Cardiac muscle cell (in vitro differentiated cells and primary cell): ENCODE measurements at places on chromosomes 7 and 10. TPM values are rescaled to one million over a fixed set of nuclear protein-coding genes. Genes with fewer than 3 reads are reported as not detected.

Gene PPP1R3A
- 19.4 and 24.2 TPM in 2 replicates for total RNA-seq

Gene PNLIPRP2
- total RNA-seq = not detected in 2 replicates

Gene SLC35G1
- 6.0 and 8.7 TPM in 2 replicates for total RNA-seq

Gene SFRP5
- total RNA-seq = 23.7 and 35.0 TPM in 2 replicates

Gene LRRD1
- 0.51 and 0.60 TPM in 2 replicates for total RNA-seq

Gene UCMA
- not detected in 2 replicates for total RNA-seq

Gene ZNF365
- 0.07 TPM in 1 of 2 replicates, not detected in the other for total RNA-seq

Gene TAS2R4
- total RNA-seq = 0.39 and 2.5 TPM in 2 replicates

Gene PLEKHS1
- not detected in 2 replicates for total RNA-seq

Gene TMEM176B
- 25.6 and 30.6 TPM in 2 replicates for total RNA-seq

Gene CC2D2B
- total RNA-seq = 0.07 and 0.15 TPM in 2 replicates

Gene HILPDA
- 16.2 and 27.5 TPM in 2 replicates for total RNA-seq

Gene ACTA2
- 405 and 1,463 TPM in 2 replicates for total RNA-seq

Gene MEOX2
- total RNA-seq = 0.25 TPM in 1 of 2 replicates, not detected in the other

Gene SIRT1
- 12.7 and 17.4 TPM in 2 replicates for total RNA-seq

Gene SMC3
- 21.6 and 40.7 TPM in 2 replicates for total RNA-seq
